ENCODE measurements at places on chromosomes 1 and 21.

DNA sequence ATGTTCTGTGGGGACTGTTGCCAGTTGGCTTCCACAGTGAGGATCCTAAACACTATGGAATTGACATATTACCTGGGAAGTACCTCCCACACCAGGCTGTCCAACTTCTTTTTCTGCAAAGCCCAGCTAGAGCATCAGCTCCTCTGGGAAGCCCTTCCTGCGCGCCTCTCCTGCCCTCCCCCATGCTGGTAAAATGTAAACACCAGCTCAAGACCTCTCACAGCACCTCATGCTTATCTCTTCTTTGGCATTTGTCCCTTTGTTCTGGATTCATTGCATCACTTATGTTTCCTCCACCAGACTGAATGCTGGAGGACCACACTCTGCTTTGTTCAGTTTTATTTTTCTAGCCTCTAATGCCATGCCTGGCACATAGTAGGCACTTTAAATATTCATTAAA lies 172.1 kb downstream of the HHAT start:
- no peak for DNase-seq

DNA sequence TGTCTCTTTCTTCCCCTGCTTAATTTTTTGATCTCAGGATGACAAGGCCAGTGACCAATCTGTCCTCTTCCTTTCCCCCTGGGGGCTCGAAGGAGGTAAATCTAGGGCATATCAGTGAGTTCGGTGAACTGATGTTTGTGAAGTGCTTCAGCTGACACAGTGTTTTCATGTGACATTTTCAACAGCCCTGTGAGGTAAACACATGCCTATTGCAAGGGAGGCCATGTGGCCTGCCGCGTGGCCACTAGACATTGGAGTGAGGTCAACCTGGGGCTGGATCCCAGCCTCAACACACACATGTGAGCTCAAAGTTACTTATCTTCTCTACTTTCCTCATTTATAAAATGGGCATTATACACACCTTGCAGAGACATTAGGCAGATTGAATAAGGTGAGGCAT lies 126.3 kb downstream of the PLPP3 start:
- DNase-seq, result no peak

DNA sequence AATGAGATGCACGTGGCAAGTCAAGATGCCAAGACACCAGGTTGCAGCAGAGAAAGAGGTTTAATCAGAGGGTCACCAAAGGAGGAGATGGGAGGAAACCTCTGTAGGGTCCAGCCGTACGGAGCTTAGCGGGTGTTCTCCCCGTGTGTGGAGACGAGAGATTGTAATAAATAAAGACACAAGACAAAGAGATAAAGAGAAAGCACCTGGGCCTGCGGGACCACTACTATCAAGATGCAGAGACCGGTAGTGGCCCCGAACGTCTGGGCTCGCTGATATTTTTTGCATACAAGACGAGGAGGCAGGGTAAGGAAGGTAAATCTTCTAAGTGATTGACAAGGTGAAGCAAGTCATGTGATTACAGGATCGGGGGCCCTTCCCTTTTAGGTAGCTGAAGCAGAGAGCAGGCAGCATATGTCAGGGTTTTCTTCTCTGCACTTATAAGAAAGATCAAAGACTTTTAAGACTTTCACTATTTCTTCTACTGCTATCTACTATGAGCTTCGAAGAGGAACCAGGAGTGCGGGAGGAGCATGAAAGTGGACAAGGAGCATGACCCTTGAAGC lies 41.2 kb upstream of the TDRD10 start:
- DNase-seq, result no peak

DNA sequence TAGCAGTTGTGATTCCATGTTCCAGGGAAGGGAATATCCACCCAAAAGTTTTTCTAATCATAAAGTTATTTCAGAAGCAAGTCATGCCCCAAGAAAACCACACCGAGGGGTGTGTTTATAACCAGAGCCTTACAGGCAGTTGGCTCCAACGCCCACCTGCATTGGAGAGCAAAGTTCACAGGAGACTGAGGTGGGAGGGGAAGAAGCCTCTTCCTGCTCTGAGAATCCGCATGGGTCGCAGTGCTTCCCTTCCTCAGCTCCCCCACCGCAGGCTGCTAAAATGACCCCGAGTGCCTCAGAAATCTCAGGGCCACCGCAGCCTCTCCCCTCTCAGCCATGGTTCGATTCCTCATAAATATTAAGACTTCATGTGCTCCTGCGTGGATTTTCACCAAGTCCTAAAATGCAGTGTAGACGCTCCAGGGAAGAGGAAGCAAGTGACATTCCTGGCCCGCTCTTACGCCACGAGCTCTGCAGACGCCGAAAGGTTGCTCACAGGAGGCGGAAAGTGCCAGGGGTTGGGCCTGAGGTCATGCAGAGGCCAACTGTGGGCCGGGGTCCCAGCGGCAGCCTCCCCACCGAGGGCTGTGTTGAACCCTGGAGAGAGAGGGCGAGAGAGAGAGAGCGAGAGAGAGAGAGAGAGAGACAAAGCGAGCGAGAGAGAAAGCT lies 13.4 kb upstream of the SPSB1 start:
- DNase-seq, result peak; percentile 88

- DNase-seq, result no peak
Observed at GRCh38 chr1:178096421-178096820, 2.5 kb downstream of the RASAL2 start.

DNA sequence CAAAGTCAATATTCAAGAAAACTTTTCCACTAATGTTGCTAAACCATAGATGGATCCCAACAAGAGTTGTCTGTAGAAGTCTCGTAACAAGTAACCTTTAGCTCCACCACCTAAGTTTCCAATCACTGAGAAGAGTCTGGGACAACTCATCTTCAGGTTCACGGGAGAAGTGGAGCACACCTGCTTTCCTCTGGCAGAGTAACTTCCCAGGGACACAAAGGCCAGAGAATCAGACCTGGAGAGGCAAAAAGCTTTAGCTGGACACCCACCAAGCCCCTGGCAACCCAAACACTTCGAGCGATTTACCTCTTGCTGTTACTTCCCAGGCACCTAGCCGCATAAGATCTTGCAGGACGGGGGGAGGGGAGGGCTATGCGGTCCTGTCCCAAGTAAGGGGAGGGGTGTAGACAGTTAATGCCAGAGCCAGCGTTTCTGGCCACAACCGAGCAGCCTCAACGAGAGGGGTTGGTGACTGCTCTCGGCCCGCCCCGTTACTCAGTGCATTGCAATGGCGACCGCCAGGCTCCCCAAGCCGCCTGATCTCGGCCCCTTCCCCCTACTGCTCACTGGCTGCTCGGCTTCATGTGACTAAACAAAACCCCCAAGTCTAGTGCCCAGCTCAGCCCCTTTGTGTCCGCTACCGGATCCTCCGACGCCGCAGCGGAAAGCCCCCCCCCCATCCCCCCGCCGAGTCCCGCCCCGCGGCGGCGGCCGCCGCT lies 709 bp downstream of the ZNF644 start:
- peak; percentile 76 for DNase-seq

GRCh38 chr1:109622137-109622892 lies 2.7 kb downstream of the AMPD2 start:
- DNase-seq, result no peak

DNA sequence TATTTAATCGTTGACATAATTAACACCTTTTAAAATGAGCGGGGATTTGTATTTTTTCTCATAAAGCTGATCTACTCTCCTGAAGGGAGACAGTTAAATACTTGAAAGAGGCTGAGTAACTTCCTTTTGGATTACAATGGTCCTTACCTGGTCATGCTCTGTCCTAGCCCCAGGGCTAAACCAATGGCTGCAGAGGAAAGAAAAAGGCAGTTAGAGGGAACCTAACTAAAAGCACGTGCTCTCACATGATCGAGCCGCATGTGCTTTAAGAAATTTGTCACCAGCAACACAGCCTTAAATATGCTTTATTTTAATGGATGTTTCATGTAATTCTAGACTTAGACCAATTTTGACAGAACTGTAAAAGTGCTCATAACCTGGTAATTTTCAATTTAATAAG lies 132.7 kb downstream of the GPATCH2 start:
- no peak for DNase-seq

DNA sequence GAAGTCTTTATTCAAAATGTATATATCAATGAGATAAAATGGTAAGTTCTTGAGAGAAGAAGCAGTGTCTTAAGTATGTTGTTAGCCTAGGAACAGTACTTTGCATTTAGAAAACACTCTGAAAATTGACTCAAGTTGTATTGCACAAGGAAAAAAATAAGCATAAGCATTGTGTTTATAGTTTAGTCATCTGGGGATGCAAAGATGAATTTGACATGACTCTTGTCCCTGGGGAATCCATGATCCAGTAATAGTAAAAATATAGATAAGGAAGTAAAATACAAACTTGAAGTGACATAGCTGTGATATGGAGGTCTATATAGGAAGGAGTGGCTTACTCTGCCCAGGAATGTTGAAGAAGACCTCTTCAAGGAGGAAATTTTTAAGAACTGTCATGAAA lies 185.0 kb upstream of the PTBP2 start:
- no peak for DNase-seq

DNA sequence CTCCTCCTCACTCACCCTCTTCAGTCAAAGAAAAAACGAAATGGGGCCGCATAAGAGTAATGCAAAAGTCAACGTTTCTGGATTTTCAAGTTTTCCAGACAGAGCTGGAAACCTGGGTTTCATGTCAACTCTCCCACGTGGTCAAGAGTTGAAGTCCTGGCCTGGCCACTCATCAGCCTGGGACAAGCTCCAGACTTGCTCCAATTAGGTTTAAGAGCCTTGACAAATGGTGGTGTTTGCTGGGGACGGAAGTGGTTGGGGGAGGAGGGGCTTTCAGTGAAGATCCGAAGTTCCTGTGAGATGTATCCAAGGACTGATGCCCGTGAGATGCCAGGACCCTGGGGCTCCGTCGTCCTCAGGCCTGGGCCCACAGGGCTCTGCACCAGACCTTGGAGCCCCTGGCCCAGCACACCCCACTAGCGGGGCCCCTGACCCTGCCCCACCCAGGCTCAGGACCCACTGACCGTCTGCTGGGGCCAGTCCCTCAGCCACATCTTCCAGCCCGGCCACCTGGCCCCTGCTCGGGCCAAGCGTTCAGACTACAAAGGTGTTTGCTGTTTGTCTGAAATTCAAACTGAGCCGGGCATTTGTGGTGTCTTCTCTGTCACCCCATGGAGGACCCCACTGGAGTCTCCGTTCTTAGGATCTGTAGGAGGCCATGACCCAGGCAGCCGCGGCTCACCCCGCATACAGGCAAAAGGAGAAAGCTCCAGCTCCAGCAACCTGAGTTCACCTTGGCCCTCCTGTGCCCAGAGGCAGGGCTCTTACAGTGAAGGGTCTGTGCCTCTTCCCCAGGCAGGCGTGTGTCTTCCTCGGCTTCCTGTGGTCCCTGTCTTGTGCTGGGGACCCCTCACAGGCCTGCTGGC lies 53.3 kb downstream of the SIK1 start:
- DNase-seq, result no peak

- DNase-seq, result no peak
Observed at GRCh38 chr1:2095981-2096736, 45.9 kb downstream of the PRKCZ start.

DNA sequence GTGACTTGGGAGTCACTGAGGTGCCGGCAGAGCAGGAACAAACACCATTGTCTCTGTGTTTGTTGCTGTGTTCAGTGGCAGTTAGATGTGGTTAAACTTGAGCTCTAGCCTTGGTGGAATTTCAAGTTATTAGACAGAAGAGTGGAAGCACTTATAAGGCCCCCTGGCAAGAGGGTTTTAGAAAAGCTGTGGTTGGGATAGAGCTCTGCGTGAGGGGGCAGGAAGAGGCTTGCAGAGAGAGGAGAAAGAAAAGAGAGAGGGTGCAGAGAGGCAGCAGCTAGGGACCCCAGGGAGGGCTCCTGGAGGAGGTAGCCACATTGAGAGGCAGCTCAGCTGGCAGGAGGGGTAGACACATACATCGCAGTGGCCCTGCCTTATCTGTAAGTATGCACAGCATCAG lies 128.2 kb downstream of the GALNT2 start:
- DNase-seq, result peak; percentile 6

DNA sequence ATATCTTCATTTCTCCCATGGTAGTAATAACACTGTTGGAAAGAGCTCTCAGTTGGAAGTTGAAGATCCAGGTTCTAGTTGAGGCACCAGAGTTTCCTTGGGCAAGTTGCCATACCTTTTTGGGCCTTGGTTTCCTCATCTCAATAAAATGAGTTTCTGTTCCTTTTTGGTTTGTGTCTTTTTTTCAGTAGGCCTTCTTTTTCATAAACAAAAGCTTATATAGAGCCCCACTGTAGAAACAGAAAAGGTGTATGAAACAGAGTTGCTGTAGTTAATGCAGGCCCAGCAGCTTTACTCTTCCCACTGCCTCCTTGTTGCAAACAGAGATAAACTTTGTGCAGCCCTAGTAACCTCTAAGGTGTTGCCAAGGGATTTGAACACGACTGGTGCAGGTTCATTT lies 41.7 kb downstream of the WNT4 start:
- no peak for DNase-seq

DNA sequence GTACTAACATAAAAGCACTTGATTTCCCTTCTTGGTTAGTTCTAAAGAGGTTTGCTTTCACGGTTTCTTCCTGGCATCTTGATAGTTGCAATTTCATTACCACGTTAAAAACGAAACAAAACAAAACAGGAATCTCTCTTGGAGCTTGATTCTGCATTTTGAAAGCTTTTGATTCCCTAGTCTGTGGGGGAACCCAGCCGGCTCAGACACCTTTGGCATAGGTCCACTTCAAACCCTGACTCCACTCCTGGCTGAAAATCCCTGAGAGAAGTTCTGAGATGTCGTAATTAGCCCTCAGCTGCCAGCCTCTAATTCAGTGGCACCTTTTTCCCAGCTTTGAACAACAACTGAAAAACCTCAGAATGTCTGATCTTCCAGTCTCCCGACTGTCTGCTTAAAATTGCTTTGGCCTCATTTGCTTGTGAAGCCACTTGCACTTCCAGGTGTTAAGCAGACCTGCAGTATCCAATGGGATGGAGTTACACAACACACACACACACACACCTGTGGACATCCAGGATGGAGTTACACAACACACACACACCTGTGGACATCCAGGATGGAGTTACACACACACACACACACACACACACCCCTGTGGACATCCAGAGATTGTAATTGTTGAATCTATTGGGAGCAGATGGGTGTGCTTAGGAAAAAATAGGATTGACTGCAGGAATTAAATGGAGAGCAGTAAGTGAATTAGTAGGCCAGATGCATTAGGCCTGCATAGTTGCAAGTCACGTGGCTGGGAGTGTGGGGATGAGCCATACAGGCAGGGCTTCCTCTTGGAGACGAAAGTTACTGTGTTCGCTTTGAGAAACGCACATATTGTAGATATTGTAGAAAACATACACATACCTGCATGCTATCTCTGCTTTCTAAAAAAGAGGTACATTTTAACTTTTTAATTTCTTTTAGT lies 285.6 kb upstream of the FMN2 start:
- no peak for DNase-seq

- DNase-seq, result peak; percentile 24
Observed at GRCh38 chr1:156766298-156767100, 836 bp upstream of the PRCC start.

- DNase-seq, result no peak
Observed at GRCh38 chr1:229300099-229300757, 29.3 kb downstream of the RAB4A start.

- peak; percentile 40 for DNase-seq
Observed at GRCh38 chr1:3942416-3943122, 42.5 kb upstream of the C1orf174 start.

GRCh38 chr1:204530932-204531331 lies 14.7 kb downstream of the MDM4 start:
- no peak for DNase-seq

- no peak for DNase-seq
Observed at GRCh38 chr1:222225316-222225691, 322.6 kb downstream of the HHIPL2 start.
